Kidney epithelial cell (primary cell): ENCODE measurements at places on chromosomes 1 and 21. TPM values are rescaled to one million over a fixed set of nuclear protein-coding genes. Genes with fewer than 3 reads are reported as not detected.

The TMEM240 gene
- 2.8 and 3.9 TPM in 2 replicates for total RNA-seq

The MXRA8 gene
- 106 and 165 TPM in 2 replicates for total RNA-seq

The IGSF21 gene
- total RNA-seq = not detected in 2 replicates

The CCDC185 gene
- total RNA-seq = not detected in 2 replicates

The CACHD1 gene
- 12.1 and 12.2 TPM in 2 replicates for total RNA-seq

The TDRD5 gene
- 0.34 and 0.54 TPM in 2 replicates for total RNA-seq

The SYPL2 gene
- 0.14 and 1.2 TPM in 2 replicates for total RNA-seq

The DNALI1 gene
- 8.7 and 12.9 TPM in 2 replicates for total RNA-seq

The S100A2 gene
- total RNA-seq = 16.1 and 27.5 TPM in 2 replicates

The ADORA1 gene
- 5.6 and 7.0 TPM in 2 replicates for total RNA-seq

The YTHDF2 gene
- 114 and 131 TPM in 2 replicates for total RNA-seq

The PLPP3 gene
- total RNA-seq = 3.9 and 4.9 TPM in 2 replicates

The MMEL1 gene
- total RNA-seq = 1.9 TPM in 1 of 2 replicates, not detected in the other

The MATN1 gene
- total RNA-seq = 0.04 TPM in 1 of 2 replicates, not detected in the other

The MINDY1 gene
- 7.7 and 8.4 TPM in 2 replicates for total RNA-seq

The DSTYK gene
- total RNA-seq = 13.2 and 13.8 TPM in 2 replicates

The ECM1 gene
- 5.4 and 6.0 TPM in 2 replicates for total RNA-seq

The PHACTR4 gene
- 31.3 and 31.8 TPM in 2 replicates for total RNA-seq

The CLCA4 gene
- not detected in 2 replicates for total RNA-seq

The CFHR3 gene
- not detected in 2 replicates for total RNA-seq

The DNASE2B gene
- total RNA-seq = not detected in 2 replicates

The CASZ1 gene
- total RNA-seq = 19.1 and 28.2 TPM in 2 replicates
